Astrocyte of the spinal cord (primary cell): ENCODE measurements at places on chromosomes 11 and 22.

GRCh38 chr22:48579928-48580309 is 1247.8 kb downstream of the BRD1 start:
- DNase-seq = no peak

DNA sequence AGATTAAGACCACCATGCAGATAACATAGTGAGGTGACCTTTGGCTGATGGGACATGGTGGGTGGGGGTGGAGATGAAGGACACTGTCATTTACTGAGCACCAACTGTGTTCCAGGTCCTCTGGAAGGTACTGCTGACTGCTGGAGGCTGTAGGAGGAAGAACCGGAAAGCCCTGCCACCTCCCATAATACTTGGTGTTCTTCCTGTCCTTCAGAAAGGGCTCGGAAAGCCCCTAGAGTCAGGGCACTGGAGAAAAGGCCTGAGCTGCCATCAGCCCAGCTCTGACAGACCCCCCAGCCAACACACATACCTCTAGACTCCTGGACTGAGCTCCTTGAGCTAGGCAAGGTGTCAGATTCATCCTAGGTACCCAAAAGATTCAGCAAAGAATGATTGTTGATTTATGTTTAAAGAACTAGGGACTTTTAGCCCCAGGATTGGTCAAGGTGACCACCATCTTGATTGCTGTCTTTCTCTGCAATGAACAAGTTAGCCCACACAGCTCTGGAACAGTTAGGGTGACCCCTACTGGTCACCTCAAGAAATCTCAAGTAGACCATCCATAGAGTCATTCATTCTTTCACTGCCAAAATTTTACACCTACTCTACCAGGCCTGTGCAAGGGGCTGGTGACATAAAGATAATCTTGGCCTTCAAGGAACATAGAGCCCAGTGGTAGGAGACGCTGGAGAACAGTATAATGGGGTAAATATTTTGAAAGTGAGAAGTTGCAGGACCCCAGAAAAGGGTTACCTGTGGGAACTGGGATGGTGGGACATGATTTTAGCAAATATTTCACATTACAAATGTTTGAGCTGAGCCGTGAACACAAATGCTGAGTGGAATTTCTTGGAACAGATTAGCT is 39.4 kb downstream of the IRAG1 start:
- DNase-seq = peak; percentile 63

- DNase-seq = peak; percentile 24
Measured at GRCh38 chr11:13368041-13368446, 90.5 kb downstream of the BMAL1 start.

DNA sequence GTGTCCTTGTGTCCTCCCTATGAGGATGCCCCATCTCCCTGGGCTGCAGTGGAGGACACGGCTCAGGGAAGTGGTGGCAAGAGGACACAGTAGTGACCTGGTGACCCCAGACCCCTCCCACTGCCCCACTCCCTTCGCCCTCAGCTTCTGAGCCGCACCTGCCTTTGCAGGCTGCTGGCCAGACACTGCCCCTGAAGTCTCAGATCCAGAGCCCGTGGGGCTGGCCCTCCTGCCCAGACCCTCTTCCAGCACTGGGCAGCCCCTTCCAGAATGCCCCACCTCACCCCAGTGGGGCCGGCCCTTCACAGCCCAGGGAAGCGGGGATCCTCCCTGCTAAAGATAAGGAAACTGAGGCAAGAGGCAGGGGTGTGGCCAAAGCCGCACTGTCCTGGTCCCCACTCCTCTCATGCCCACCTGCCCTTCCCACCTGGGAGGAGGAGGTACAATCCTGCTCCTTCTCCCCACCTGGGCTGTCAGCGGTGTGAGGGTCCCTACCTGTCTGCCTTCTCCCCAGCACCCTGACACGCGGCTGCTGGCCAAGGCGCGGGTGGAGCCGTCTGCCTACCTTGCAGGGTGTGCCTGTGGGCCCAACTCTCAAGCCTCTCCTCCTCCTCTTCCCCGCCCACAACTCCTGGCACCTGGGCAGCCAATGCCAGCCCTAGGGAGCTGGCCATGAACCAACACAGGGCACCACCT is 17.3 kb downstream of the TRPM5 start:
- DNase-seq = no peak

DNA sequence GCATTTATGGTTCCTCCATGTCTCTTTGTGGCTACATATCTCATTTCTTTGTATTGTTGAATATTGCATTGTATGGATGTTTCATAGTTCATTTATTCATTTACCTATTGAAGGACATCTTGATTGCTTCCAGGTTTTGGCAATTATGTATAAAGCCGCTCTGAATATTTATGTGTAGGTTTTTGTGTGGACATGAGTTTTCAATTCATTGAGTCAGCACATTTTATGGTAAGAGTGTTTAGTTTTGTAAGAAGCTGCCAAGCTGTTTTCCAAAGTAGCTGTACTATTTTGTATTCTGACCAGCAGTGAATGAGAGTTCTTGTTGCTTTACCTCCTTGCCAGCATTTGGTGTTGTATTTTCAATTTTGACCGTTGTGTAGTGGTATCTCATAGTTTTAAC is 39.2 kb downstream of the KDM2A start:
- DNase-seq = no peak

DNA sequence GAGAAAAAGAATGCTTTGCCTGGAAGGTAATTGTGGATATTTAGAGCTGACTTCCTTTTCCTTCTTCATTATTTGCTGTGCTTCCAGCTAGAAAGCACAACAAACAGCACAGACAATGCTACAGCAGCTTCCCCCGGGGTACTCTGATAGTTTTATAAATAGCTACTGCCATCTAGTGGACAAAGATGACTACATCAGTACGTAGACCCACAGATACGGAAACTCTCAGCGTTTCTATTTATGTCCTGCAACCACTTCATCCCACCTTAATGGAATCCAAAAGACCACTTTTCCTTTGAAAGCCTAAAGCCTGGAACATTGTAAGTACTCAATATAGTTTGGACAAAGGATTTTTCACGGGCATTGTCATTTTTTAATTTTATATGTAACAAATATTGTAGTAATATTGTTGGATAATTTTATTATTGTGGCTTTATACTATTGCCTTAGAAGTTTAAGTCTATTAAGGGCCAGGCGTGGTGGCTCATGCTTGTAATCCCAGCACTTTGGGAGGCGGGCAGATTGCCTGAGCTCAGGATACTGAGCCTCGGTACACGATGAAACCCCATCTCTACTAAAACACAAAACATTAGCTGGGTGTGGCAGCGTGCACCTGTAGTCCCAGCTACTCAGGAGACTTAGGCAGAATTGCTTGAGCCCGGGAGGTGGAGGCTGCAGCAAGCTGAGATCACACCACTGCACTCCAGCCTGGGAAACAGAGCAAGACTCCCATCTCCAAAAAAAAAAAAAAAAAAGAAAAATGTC is 7.5 kb downstream of the HSPA8 start:
- DNase-seq = peak; percentile 74

GRCh38 chr11:101885631-101886030 is 29.2 kb upstream of the CEP126 start:
- no peak for DNase-seq

DNA sequence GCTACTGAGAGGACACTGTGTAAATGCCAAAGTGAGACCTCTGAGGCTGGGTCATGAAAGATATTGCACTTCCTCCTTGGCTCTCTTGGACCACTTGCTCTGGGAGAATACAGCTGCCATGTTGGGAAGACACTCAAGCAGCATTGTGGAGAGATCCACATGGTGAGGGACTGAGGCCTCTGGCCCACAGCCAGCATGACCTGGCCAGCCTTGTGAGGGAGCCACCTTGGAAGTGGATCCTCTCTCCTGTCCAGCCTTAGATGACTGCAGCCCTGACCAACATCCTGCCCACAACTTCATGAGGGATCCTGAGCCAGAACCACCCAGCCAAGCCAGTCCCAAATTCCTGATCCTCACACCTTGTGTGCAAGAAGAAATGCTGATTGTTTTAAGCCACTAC is 30.4 kb downstream of the MB start:
- DNase-seq = no peak

DNA sequence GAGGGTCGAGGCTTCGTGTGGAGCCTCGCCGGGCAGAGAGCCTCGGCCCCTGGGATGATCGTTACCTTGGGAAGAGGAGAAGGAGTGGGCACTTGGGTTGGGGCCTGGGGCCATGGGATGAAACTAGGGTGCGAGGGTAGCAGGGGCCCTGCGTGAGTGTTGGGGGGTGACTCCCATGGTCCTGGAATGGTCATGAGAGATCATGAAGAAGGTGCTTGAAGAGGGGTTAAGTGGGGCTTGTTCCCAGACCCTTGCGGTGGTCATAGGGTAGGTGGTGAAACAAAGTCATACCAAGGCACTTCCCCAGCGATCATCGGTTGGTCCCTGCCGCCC is 284 bp downstream of the CCS start:
- no peak for DNase-seq
